ENCODE measurements at places on chromosomes 16 and 17.

DNA sequence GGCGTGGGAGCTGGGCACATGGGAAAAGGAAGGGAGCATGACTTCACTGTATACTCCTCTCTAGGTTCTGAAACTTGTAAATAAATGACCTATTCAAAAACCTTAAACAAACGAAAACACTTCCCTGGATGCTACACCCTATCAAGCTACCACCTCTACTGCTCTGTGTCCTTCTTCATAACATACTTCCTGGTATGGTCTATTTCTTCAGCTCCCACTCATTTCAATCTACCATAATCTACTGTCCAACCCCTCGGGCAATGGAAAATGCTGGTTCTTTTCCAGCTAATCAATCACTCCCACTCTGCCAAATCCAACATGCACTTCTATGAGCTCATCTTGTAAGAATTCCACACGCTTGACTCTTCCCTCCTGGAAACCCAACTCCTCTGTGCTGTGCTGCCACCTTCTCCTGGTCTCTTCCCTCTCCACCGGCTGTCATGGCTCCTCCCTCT, 42.4 kb downstream of the AMFR start:
- DNase-seq = no peak

DNA sequence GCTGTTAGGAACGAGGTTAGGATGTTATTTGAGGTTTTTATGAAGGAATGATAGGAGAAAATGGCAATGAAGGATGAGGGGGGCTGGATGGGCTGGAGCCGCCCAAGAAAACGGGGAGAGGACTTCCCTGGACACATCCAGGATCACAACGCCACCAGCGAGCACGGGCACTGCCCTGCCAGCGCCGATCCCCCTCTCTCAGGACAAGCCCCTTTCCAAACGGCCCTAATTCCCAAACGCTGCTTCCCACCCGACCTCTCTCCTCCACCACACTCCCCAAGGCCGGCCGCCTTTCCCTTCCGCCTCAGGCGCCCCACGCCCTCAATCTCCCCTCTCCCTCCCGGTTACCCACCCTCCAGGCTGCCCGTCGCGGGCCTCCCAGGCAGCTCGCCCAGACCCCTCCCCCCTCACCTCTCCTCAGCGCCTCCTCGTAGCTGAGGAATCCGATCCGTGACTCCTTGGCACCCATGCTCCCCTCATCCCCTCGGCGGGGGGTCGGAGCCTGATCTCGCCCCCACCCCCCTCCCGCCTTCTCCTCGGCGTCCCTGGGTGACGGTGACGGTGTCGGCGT, 377 bp downstream of the USP32 start:
- no peak for DNase-seq

GRCh38 chr16:24539850-24540601, 660 bp downstream of the RBBP6 start:
- DNase-seq = no peak

DNA sequence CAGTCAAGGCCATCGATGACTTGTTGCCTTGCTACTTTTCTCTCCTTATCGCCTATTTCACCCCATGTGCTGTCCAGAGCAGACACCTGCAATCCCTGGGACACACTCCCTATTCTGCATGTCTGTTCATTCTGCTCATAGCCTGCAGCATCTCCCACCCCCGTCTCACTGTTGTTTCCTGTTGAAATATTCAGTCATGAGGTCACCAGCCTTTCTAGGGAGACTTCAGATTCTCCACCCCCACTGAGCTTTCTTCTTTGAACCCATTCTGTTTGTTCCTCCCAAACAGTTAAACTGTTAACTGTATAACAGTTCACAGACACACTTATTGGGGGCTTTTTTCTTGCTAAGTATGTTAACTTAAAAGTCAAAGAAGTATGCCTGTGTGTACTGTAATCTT, 94.4 kb downstream of the AATF start:
- no peak for DNase-seq

GRCh38 chr16:54521327-54521726, 234.7 kb upstream of the IRX3 start:
- no peak for DNase-seq

DNA sequence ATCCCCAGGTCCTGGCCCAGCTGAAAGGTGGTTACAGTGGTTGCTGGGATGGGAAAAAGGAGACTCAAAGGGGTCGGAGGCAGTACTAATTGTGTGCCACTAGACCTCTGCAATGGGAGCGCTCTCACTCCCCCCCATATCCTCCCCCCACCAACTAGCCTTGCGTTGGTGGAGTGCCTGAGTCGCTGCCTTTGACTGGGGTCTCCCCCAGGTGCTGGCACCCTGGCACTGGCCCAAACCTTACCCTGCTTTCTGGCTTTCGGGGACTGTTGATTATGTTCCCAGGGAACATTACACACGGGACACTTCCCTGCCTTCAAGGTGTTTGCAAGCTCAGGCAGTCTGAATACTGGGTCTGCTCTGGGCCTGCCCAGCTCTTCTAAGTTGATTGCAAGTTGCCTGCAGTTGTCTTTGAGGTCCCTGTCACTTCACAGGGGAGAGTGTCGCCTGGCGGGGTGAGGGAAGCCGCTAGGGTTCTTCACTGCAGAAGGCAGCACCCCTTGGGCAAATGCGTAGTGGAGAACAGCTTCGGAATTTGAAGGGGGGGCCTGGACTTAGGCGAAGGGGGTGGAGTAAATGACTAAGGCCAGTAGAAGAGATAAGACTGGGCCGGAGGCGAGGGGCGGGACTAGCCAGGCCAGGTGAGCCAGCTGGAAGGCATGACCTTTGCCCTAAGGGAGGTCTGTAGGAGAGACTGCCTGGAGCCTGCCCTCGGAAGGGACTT, 98.0 kb downstream of the RAB11FIP4 start:
- DNase-seq = peak; percentile 39

DNA sequence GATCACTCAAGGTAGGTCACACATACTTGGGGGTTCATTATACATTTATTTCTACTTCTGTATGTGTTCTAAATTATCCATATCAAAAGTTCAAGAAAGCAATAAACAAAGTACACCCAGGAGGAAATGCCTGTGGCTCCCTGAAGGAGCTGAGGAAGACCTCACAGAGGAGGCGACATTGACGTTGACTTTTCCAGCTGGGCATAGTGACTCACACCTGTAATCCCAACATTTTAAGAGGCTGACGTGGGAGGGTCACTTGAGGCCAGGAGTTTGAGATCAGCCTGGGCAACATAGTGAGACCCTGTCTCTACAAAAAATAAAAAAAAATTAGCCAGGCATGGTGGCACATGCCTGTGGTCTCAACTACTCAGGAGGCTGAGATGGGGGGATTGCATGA, 16.3 kb downstream of the ITGAD start:
- no peak for DNase-seq

DNA sequence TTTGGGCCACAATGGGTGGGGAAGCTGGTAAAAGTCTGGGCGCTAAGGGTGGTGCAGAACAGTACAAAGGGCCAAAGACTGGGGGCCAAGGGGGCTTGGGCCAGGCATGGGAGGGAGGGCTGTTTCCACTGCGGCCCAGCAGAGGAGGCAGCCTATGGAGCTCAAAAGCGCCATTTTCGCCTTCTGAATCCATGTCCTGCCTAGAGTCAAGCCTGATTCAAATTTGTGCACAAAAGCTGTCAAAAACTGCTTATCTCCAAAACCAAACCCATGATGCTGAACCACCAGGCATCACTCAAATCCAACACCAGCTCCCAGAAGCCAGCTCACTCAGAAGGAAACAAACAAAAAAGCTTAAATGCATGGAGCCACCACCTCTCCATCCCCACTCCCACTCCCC, 16.0 kb downstream of the COG7 start:
- no peak for DNase-seq

DNA sequence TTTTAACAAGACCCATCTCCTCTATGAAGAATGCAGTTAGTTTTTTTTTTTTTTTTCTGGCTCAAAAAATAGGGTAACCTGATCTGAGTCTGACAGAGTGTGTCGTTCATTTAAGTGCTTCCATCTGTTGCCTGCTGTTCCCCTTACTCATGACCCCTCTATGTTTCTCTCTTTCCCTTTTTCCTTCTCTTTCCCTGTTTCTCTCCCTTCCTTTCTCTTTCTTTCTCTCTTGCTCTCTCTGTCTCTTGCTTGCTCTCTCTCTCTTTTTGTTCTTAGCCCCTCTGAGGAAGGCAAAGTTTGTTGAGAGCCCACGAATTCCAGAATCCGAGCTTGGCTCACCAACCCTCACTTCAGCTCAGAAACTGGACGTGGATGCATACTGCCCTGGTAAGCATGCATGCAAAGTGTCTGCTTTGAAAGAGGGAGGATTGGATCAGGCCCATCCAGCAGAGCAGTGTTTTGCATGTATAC, 185.0 kb downstream of the TANC2 start:
- no peak for DNase-seq

- no peak for DNase-seq
Measured at GRCh38 chr17:69869667-69870066, 205.4 kb upstream of the KCNJ16 start.

DNA sequence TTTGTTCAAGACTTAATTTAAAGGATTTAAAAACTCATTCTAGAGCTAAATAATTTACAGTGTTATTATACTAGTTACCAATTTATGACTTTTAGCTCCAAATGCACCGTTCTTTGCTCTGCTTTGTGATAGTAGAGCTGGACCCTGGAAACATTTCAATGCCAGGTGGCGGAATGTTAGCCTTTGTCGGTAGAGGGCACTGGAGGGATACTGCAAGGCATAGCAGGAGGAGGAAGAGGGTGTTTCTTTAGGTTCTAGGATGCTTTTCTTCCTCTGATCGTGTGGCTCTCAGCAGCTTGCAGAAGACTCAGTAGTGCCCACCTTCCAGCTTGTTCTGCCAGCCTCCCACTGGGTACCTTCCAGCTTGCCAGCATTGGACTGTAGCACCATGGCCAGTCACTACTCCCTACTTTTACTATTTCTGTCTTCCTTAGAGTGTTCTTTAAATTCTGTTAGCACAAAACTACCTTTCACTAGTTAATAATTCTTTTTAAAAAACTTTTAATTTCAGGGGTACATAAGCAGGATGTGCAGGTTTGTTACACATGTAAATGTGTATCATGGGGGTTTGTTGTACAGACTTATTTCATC, 325.3 kb downstream of the UTP18 start:
- no peak for DNase-seq

GRCh38 chr17:72056727-72057290, 64.0 kb upstream of the SOX9 start:
- DNase-seq = no peak

- DNase-seq = no peak
Measured at GRCh38 chr17:31511580-31511979, 120.1 kb downstream of the RAB11FIP4 start.

DNA sequence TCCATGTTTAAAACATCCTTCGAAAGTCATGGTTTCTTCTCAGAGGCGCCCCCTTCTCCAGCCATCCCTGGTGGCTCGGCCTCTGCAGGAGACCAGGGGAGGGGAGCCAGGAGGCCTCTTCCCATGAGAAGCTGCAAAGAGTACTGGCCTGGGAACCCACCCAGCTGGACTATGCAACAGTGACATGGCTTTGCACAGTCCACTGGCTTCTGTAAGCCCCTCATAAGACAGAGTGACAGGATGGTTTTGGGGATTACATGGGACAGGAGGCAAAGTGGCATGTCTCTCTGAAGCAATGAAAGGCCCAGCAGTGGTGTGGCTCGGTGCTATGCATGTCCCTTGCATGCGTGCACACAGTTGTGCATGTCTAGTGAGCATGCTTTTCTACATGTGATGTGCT, 99.5 kb downstream of the C16orf78 start:
- no peak for DNase-seq

DNA sequence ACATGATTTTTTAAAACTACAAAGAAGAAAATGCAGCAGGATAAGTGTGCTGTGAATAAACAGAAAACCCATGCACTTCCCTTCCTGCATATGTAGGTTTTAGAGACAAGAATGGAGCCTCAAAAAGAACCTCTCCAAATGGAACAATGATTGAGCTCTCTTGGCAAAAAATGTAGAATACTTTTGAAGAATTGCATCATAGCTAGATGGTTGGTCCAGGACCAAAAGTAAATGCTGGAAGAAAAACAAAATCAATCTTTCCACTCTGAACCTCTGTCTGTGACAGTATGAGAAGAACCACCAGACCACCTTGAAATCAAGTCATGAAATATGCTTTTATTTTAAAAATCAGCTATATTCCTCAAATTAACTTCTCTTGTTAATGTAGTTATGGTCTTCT, 17.5 kb downstream of the HELZ start:
- no peak for DNase-seq

- no peak for DNase-seq
Measured at GRCh38 chr17:30550512-30551273, 73.5 kb downstream of the GOSR1 start.

DNA sequence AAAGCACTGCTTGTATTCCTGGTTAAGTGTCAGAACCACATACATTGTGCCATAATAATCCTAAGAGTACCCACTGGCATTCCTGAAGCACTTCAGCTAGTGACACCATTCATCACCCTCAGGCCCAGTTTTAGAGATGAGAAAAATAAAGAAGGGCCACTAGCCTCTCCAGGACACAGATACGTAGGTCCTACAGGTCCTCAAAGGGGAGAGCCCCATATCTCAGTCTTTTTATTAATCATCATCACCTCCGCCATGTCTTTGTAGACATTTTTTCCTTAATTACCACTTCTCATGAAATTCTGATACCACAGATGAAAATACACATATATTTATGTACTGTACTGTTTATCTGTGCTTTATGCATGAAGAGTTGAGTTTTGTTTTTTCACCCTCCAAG, 43.5 kb downstream of the GRB2 start:
- DNase-seq = no peak

DNA sequence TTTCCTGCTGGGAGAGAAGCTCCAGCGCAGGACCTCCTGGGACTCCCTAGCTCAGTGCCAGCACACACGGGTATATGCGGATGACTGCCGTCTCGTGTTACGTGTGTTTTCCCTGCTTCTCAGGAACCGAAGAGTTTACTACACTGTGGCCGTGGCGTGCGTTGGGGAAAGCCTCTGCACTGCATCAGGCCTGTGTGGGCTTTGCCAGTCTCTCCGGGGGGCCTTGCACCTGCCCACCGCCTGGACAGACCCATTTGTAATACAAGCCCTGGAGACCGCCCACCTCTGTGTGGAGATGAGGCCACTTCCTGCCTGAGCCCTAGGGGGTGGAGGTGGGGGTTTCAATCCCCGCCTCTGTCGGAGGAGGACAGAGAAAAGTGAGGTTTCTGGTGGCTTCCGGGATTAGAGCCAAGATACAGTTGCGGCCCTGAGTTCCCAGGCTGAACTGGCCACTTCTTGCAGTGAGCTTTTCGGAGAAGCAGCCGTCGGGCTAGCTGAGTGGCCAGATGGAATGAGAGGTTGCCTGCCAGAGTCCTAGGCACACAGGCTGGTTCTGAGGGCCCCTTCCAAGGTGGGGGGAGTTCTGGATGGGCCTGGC, 43.4 kb upstream of the GSE1 start:
- DNase-seq = no peak

GRCh38 chr17:3447625-3448024, 14.0 kb upstream of the OR1E2 start:
- no peak for DNase-seq

GRCh38 chr17:61678339-61678738, 87.3 kb upstream of the NACA2 start:
- DNase-seq = no peak

GRCh38 chr17:42920106-42920900, 19.7 kb downstream of the G6PC1 start:
- no peak for DNase-seq

GRCh38 chr17:51398128-51398525, 137.8 kb downstream of the UTP18 start:
- DNase-seq = no peak

- no peak for DNase-seq
Measured at GRCh38 chr17:80940171-80941123, 51.2 kb upstream of the CHMP6 start.
